ENCODE measurements at places on chromosomes 7 and 10.

DNA sequence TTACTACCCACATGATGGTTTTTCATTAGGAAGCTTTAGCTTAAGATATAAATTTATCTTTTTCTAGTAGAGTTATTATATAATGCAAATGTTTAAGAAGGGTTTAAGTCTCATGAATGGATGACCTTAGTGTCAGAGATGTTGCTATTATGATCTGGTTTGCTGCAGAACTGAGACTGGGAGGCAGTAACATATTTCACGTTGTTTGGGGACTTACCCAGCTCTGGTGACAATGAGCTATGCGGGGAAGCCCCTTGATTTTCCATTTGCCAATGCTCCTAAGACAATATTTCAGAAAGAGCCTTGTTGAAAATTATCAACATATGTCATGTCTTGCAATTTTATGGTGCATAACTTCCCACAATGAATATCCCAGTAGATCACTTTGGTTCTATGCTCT lies 754.6 kb downstream of the REEP3 start:
- no peak for DNase-seq

DNA sequence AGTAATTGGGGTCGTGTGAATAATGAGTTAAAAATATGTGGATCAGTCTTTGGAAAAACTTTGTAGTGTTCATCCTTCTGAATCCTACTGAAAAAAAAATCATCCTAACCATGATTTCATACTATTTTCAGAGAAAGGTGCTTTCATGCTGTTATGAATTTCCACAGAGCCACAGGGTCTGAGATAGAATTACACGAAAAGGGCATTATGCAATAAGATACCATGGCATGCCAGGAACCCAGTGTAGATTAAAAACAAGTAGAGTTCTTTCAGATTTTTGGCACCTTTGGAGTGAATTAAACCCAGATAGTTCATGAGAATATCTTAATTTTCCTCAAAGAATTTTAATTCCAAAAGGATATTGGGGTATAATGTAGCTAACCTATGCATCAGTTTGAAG lies 47.5 kb upstream of the AGMO start:
- DNase-seq: no peak

DNA sequence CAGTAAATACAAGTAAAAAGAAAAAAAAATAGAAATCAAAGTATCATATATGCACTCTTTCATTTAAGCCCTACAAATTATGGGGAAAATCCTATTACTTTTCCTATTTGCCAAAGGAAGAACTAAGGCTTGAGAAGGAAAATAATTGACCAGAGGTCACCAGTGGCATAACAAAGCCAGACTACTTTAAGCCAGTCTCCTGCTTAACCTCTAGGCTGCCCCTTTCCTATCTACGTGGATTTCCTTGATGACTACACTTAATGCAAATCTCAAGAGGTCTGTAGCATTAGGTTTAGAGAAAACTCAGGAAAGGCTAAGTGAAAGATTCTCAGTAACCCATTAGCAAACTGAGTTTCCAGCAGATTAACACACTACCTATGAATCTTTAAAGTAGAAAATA lies 49.8 kb downstream of the TPK1 start:
- no peak for DNase-seq

- DNase-seq: no peak
Observed at GRCh38 chr7:64908358-64908757, 5.3 kb downstream of the ZNF273 start.

DNA sequence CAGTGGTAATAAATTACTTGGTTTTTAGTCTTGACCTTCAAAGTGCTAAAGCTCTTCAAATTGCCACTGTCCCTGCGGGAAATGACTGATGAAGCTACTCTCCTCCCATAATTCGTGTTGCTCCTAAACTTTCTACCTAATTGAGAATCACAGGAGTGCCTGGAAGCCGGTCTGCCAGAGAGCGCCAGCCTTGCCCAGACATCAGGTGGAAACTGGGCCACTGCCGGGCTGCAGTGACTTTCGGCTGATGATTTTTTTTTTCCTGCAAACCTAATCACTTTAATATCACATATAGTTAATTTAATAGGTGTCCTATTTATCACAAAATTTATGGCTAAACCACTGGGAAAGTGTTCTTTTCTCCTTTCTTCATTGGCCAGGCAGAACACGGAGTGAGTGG lies 59.6 kb upstream of the UBE3C start:
- no peak for DNase-seq

GRCh38 chr7:14368285-14368684 lies 378.8 kb upstream of the ETV1 start:
- DNase-seq: no peak

- no peak for DNase-seq
Observed at GRCh38 chr7:115224922-115225321, 303.0 kb downstream of the MDFIC start.

DNA sequence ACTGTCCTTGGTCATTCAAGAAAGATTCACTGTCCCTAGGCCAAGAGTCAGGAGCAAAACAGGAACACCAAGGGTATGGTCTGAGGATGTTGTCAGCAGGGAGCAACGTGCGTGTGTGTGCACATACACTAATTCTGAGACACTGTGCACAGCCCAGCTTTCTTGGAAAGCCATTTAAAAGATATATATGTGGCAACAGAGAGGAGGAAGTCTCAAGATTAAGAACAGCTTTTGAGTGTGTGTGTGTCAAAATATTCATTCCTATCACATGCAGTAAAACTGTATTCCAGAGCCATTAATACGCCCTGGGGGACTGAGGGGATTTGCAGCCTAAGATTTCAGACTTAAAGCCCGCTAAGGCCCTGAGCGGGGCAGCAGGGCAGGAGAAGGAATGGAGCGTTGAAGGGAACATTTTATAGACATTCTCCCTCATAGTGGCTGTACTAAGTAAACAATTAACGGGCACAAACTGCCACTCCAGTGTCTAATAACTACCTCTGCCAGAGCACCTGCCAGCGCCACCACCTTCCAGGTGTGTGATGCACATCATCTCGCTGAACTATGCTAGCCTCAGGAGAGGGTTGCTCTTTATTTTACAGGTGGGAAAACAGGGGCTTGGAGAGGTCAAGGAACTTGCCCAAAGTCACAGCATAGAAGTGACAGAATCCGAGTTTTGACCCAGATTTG lies 2.0 kb downstream of the NOD1 start:
- DNase-seq: no peak

GRCh38 chr7:155255621-155256020 lies 42.1 kb upstream of the INSIG1 start:
- DNase-seq: no peak

DNA sequence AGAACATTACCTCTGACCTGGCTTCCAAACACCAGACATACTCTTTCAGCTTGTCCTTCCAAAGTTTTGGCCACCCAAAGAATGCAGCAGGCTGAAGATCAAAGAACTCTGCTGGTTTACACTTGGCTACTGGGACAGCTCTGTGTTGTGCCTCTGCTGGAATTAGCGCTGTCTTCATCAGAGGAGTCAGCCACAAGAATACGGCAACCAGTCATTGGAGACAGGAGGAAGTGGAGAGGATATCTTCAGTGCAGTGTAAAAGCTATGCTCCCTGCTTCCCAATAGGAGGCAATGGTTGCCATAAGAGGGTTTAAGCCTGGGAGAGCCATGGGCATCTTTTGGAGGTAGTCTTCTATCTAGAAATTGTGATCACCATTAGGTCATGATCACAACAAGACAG lies 126.7 kb upstream of the WNT16 start:
- no peak for DNase-seq

GRCh38 chr10:76403912-76404311 lies 972.5 kb downstream of the LRMDA start:
- no peak for DNase-seq

- DNase-seq: no peak
Observed at GRCh38 chr7:119969054-119969453, 303.9 kb upstream of the KCND2 start.

DNA sequence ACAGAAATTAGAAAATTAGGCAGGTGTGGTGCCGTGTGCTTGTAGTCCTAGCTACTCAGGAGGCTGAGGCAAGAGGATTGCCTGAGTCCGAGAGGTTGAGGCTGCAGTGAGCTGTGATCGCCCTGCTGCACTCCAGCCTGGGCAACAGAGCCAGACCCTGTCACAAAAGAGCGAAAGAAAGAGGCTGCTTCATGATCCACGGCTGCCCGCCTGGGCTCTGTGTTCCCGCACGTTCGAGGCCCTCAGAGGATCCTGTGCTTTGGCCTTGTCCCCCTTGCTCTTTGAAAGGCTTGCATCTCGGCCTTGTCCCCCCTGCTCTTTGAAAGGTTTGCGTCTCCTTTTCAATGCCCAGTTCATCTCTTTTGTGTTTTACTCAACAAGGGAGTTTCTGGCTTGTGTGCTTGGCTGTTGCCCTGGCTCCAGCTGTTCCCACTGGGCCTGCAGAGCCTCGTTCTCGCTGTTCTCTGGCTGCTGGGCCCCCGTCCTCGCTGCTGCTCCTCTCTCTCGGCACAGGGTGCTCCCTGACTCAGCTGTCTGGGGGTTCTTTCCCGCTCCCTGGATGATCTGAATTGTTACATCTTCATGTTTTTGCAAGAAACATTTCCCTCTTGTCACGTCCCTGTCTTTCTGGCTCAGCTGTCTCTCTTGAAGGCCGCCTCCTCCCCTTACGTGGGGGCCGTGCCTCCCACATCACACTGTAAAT lies 45.1 kb upstream of the INPP5A start:
- no peak for DNase-seq

DNA sequence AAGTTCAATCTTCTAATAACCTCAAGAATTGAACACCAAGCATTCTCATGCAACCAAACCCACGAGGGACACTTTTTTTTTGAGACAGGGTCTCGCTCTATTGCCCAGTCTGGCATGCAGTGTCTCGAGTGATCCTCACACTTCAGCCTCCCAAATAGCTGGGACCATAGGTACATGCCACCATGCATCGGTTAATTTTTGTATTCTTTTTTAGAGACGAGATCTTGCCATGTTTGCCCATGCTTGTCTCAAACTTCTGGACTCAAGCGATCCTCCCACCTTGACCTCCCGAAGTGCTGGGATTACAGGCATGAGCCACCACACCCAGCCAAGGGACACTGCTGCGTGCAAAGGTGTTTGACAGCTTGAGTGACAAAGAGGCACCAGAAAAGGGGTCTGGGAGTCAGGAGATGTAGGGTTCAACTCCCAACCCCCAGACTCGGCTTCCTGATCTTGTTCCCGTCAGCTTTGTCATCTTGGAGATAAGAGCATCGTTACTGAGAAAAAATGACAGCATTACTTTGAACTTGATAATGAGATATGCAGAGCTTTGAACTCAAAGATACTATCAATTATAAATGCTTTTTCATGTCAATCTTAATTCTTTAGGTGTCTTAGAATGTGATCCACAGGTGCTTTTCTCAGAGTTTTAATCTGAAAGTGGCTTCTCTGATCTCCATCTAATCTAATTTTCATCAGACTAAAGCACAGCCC lies 1.6 kb upstream of the CYTH3 start:
- DNase-seq: no peak

- DNase-seq: no peak
Observed at GRCh38 chr10:85761906-85762445, 604.6 kb downstream of the GRID1 start.

DNA sequence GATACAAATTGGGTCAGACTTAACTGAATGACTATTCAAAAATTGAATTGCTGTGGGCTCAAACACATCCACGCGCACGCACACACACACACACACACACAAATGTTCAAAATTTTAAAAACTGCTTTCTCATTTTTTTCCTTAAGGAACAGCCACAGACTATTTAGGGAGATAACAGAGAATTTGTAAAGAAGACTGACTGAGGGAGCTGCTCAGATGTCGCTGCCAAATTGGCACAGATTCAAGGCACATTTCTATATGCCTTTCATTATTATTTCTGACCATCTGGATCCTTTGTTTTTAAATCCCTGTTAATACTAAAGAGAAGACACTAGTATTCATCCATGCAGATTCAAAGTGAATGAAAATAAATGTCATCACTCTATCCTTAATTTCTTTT lies 154.8 kb downstream of the DGKB start:
- DNase-seq: no peak

GRCh38 chr10:105062951-105063350 lies 421.9 kb downstream of the SORCS3 start:
- DNase-seq: no peak

DNA sequence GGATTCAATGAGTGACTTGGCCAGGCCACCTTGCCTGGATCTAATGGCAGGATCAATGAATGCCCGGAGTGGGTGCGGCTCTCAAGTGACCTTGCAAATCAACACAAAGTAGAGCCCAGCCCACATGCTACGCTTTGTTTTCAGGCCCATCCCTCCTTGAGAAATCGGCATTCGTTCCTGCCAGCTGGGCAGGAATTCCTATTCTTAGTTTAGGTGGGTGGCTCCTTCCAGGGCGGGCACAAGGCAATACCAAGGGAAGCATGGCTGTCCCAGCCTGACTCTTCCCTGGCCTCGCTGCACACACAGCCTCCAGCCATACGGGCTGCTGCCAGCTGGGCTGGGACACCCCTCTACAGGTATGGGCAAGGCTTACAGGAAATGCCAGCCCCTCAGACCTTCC lies 119.3 kb downstream of the SH3PXD2A start:
- no peak for DNase-seq

GRCh38 chr10:114665406-114665805 lies 7.3 kb upstream of the ABLIM1 start:
- DNase-seq: no peak

DNA sequence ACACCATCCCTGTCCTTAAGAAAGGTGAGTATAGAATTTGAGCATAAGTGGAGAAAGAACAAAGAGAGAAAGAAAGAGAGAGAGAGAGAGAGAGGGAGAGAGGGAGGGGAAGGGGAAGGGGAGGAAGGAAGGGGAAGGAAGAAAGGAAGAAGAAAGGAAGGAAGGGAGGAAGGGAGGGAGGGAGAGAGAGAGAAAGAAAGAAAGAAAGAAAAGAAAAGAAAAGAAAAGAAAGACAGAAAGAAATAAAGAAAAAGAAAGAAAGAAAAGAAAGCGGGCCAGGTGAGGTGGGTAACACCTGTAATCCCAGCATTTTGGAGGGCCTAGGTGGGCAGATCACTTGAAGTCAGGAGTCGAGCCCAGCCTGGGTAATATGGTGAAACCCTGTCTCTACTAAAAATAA lies 19.9 kb downstream of the CCL24 start:
- no peak for DNase-seq

GRCh38 chr7:16915405-16915804 lies 33.6 kb upstream of the AGR3 start:
- DNase-seq: no peak

GRCh38 chr7:122064971-122065370 lies 79.1 kb downstream of the AASS start:
- DNase-seq: no peak

DNA sequence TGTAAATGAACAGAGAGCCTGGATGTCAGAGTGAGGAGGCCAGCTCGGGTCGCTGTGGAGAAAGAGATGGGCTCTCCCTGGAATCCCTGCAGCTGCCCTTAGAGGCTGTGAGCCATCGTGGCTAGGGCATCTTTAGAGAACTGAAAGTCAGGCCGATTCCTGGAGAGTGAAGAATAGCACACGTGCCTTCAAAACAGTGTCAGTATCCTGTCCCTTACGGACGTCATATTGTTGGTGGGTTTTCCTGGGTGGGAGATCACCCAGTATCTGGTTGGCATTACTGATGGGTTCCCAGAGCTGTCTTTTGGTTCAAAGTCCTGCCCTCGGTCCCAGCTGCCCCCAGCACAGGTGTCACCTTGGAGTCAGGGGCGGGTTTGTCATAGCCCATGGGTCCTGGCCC lies 25.3 kb downstream of the IKZF1 start:
- no peak for DNase-seq

All from stimulated activated CD4-positive, alpha-beta T cell treated with anti-CD3 and anti-CD28 coated beads, TNF-alpha, amount 100 ng/mL, for 24 hours (primary cell).